ENCODE measurements at places on chromosomes 12 and 14.

GRCh38 chr14:105203057-105203531 is 22.0 kb upstream of the NUDT14 start:
- DNase-seq, result peak; percentile 76

GRCh38 chr12:104620837-104621531 is 164.2 kb downstream of the CHST11 start:
- DNase-seq, result no peak

GRCh38 chr14:104640681-104641080 is 36.1 kb upstream of the TMEM179 start:
- DNase-seq, result no peak

DNA sequence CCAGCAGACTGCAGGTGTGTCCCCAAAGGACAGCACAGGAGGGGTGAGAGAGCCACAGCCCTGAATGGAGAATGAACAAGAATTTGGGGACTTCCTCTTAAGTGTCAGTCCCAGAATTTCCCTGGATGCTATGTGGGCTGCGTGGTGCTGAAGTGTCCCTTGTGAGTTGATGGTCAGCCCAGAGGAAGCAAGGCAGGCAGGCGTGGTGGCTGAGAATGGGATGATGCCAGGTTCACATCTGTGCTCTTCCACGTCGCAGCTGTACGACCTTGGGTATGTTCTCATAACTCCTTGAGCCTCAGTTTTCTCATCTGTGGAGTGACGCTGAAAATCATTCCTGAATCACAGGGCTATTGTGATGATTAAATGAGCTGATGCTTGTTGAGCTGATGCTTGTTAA is 62.1 kb upstream of the GPATCH2L start:
- DNase-seq, result no peak

DNA sequence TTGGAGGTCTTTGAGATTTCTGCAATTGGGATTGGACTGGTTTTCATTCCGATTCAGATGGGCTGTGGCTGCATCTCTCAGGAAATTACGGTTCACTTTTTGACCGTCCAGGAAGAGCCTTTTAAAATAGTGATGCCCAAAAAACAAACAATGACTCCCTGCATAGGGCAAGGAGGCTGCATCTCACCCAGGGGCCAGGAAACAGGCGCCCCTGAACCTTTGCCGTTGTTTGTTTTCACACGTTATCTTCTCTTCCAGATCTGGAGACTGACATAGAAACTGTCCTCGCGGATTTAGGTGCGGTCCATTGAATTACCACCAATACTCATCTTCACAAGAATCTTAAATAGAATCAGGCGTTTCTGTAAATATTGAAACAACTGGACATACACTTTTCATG is 66.0 kb downstream of the FLRT2 start:
- no peak for DNase-seq

DNA sequence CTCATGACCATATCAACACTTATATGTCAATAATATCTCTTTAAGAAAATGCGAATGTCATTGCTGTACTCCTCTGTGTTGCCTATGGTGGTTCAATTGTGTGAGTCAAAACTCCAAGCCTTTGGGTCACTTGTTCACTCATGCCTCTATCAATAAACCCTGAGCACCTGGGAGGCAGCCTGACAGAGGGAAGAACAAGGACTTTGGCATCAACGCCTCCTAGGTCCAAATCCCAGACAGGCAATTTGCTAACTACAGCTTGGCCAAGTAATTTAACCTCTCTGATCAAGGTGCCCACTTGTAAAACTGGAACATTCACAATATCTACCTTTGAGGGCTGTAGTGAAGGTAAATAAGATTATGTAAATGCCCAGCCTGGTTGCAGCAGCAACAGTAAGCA is 137.8 kb downstream of the SAMD4A start:
- no peak for DNase-seq

- DNase-seq, result peak; percentile 87
Measured at GRCh38 chr12:62793256-62794217, 141.4 kb downstream of the PPM1H start.

DNA sequence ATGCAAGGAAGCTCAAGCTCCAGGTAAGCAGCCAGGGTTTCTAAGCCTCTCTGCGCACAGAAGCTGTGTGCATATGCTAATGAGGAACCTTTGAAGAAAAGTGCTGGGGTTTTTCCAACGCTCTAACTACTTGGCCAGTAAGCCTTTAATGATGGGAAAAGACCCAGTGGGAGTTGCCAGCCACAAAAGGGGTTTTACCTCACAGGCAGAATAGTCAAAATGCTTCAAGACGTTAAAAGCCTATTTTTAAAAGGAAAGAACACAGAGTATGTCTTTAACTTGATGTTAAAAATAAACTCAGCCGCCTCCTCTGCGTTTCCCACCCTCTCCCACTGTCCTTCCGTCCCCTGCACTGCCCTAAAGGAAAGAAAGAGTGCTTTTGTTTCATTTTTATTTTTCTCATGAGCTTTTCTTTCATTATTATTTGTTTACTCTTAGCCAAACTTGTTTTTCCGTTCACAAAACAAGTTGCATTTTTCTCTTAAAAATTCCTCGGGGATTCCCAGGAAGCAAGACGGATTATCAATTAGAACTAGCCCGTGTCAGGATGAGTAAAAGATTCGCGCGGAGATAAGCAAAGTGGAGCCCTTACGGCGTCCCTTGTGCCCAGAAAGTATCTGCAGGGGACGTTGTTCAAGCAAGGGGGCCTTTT is 209.8 kb upstream of the NUDT4 start:
- DNase-seq, result peak; percentile 65

DNA sequence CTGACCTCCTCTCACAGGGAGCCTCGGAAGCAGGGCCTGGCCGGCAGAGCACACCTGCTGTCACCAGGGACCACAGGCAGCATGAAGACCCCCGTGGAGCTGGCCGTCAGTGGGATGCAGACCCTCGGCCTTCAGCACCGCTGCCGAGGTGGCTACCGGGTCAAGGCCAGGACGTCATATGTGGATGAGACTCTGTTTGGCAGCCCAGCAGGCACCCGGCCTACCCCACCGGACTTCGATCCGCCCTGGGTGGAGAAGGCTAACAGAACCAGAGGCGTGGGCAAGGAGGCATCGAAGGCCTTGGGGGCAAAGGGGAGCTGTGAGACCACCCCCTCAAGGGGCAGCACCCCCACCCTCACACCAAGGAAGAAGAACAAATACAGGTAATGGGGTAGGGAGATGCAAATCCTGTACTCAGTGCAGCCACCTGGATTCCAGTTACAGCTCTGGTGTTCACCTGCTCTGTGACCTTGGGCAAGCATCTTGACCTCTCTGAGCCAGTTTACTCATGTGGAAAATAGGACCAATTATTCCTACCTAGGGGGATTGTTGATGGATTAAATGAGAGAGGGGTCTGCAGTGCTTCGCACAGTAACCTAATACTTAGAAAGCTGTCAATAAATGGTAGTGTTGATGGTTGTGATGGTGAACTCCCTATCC is 1.3 kb downstream of the RITA1 start:
- DNase-seq, result no peak

DNA sequence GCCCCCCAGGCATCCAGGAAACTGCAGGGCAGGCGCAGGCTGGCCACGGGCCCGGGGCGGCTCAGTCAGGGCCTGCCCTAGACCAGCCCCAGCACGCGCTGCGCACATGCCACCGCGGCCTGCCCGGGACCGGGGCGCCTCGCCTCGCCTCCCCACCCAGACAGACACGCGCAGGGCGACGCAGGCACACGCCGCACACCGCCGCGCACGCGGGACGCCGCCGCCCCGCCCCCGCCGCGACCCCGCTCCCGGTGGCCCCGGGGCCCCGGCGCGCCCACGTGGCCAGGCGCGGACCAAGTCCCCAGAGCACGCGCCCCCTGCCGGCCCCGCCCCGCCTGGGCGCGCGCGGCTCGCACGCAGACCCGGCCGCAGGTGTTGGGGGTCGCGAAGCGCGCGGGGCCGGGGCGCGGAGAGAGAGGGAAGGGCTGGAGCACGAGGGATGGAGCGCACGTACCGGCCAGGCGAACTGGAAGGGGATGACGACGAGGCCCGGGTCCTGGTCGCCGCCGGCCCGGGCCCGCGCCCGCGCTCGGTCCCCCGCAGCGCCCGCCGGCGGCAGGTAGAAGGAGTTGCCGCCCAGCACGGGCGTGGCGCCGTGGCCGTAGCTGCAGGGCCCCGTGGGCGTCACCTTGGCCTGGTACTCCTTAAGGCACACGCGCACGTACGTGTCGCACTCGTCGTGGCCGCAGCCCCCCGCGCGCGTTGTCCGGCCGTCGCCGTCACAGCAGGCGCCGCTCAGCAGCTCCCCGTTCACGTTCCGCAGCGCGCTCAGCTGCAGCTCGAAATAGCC is 1.1 kb downstream of the JAG2 start:
- DNase-seq, result no peak

GRCh38 chr12:45598761-45599160 is 130.7 kb upstream of the ARID2 start:
- no peak for DNase-seq

GRCh38 chr12:1880153-1880845 is 38.2 kb downstream of the CACNA2D4 start:
- no peak for DNase-seq

Measured in ELF-1 (cell line).